ENCODE measurements at places on chromosomes 2 and 18.

DNA sequence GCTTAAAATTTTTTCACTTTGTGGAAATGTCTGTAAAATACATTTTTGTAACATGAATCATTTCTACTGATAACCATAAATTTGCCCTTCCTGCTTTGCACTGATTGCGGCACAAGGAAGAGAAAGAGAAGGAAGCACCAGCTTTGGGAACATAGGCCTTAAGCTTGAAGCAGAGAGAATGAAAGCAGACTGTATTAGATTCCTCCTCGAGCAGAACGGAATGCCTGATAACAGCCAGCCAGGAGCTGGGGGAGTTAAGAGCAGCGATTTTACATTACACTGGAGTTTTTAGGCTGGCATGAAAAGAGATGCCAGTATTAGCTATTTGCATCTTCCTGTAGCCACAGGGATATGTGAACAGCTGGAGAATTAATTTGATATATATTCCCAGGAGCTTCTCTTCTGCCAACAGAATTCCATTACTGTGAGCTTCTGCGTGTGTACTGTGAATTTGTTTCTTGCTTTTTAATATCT, 33.5 kb downstream of the CRIM1 start:
- DNase-seq = no peak

GRCh38 chr2:160289831-160290230, 89.8 kb upstream of the ITGB6 start:
- DNase-seq = peak; percentile 59

GRCh38 chr18:47842836-47843235, 87.6 kb downstream of the SMAD2 start:
- no peak for DNase-seq

DNA sequence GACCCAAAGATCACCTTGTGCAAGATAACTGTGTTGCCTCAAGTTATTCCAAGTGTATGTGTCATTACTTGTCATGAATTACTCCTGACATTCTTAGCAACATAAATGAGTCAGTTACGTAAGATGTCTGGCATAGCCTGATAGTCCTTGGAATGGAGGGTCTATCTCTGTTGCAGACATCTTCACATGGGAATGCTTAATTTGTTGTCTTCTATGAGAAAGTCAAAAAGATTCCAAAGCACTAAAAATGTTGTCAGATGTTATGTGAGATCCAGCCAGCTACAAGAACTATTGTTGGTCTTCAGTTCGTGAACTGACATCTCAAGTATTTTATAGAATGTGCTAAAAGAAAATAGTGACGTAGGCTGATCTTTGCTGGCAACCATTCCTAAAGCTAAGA, 178.2 kb upstream of the RASGRP3 start:
- peak; percentile 85 for DNase-seq

DNA sequence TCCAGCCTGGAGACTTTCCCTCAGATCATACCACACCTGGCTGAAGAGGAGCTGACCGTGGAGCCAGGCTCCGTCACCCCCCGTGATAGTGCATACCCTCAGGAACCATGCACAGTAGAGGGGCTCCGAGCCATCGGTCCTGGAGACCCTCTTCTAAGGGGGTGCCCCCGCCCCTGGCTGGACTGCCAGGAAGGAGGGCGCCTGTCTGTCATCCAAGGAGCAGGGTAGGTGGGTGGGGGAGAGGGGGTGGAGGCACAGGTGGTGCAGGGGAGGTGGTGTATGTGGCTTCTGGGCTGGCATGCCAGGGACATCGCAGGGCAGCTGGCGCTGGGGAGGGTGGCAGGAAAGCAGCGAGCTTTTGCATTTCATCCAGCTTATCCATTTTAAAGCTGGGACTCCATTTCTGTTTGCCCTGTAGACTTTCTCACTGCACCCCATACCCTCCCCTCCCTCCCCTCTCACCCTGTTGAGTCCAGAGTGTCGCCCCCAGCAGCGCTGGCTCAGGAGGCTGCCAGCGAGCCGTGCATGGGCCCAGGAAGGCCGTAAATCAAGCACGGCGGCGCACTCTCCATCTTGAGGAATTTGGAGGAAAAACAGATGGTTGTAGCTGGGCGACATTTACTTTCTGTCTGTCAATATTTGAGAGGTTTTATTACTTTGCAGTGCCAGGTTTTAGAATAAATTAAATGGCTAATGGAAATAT, 56.2 kb upstream of the HS6ST1 start:
- DNase-seq = no peak

DNA sequence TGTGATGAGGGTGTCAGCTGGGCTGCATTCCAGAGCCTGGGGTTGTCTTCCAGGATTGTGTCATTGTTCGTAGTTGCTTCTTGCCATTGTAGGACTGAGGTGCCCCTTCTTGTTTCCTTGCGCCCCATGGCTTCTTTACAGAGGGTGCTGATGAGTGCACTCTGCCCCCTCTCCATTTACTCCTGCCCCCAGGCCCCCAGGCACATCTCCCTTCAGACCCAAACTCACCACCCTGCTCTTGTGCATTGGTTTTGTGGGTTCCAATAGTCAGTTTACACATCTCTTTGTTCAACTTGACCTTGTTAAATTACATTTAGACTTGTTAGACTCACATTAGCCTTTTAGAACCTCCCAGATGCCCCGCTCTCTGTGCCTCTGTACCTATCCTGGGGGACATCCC, 33.1 kb downstream of the HJURP start:
- no peak for DNase-seq

- DNase-seq = no peak
Measured at GRCh38 chr2:63438181-63438580, 150.1 kb downstream of the WDPCP start.

DNA sequence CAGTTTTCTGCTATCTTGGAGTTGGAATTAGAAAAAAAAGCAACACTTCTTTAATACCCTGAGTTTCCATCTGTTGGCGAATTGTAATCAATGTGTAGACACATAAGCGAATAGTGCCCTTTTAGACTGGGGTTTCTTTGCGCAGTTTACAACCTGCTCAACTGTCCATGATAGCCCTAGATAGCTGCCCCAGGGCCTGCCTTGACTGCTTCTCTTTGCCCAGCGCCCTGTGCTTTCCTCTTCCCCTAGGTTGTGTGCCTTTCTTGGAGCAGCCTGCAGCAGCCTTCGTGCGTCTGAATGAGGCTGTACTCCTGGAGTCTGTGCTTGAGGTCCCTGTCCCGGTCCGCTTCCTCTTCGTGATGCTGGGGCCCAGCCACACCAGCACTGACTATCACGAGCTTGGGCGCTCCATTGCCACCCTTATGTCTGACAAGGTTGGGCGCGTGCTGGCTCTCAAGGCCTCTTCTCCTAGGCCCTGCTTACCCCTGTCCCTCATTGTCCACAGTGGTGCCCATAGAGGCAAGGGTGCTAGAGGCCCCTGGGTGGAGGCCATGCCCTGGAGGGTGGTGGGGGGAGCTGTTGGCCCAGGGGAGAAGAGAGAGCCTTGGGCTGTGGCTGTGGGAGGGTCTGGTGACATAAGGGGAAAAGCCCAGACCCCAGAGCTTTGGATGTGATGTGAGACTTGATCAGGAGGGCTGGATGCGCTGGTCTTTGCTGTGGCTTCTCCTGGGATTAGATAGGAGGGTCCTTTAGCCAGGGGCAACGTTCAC, 6.9 kb downstream of the SLC4A3 start:
- DNase-seq = no peak

DNA sequence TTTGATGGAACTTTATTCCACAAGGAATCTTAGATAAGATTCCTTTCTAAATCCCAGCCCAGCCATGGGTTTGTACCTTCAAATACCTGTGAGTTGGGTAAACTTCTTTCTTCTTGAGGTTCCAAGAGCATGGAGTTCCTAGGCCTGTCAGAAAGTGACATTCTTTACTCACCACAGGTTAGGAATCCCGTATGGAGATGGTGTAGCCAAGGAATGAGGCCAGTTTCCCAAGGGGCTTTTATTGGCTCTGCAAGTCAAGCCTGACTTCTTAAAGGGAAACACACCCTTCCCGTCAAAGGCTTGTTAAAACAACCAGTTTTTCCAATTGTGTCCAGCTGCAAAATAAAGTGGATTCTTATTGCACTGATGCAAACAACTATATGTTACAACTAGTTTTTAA, 45.8 kb downstream of the STK17B start:
- no peak for DNase-seq

- no peak for DNase-seq
Measured at GRCh38 chr2:239341146-239341732, 59.6 kb downstream of the HDAC4 start.

- no peak for DNase-seq
Measured at GRCh38 chr2:197196541-197197180, 113.9 kb downstream of the ANKRD44 start.

DNA sequence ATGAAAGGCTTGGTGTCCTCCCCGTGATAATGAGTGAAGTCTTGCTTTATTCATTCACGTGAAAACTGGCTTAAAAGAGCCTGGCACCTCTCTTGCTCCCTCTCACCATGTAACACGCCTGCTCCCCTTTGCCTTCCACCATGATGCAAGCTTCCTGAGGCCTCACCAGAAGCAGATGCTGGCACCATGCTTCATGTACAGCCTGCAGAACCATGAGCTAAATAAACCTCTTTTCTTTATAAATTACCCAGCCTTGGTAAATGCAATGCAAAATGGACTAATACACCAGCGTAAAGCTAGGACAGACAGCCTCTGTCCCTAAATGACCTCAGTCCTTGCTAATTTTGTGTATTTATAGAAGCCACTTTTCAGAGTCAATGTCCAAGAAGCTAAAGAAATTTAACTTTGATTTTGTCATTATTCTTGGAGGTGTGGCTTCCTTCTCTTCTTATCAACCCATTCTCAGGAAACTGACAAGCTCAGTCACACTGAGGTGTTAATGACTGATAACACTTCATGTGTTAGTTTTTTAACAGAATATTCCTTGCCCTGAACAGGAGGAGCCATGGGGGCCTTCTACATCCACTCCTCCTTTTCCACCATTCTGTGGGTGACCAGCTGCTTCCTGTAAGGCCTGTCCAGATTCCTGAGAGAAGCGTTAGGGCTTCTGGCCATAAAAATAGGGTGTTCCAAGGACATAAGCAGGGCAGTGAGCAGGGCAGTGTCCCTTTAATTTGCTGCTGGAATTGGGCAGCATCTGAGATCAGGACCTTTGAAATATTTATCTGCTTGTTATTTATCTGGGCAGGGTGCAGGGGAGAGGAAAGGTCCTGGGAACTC, 38.0 kb upstream of the EPAS1 start:
- no peak for DNase-seq

- peak; percentile 14 for DNase-seq
Measured at GRCh38 chr2:163132850-163133249, 294.3 kb upstream of the KCNH7 start.

DNA sequence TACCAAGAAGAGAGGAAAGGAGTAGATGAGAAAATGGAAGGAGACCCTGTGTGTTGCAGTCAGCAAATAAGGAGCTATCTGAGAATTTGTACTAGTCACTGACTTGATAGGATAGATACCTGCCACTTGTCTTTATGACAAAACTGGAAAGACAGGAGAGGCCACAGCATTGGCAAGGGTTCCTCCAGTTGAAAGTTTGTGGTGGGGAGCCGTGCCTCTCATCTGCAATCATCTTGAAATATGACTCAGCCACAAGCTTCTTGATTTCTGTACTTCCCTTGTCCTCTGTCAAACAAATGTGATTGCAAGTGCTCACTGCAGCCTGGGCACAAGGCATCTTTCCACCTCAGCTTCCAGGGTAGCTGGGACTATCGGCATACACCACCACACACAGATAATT, 99.1 kb downstream of the GREB1L start:
- DNase-seq = peak; percentile 40

- no peak for DNase-seq
Measured at GRCh38 chr2:113334147-113334546, 55.4 kb upstream of the PAX8 start.

DNA sequence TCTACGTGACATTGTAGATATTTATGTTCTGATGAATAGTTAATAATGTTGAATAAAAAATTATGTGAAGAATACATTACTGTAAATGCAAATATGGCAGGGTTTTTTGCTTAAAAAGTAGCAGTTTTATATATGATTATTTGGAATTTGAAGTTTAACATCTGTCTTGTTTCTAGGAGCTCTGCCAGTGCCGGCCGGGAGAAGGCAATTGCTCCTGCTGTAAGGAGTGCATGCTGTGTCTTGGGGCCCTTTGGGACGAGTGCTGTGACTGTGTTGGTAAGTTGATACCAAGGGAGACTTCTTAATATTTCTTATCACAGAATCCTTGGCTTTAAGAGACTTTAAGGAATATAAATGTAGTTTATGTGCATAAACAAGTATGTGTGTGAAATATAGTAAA, 25.2 kb downstream of the TWSG1 start:
- DNase-seq = no peak

DNA sequence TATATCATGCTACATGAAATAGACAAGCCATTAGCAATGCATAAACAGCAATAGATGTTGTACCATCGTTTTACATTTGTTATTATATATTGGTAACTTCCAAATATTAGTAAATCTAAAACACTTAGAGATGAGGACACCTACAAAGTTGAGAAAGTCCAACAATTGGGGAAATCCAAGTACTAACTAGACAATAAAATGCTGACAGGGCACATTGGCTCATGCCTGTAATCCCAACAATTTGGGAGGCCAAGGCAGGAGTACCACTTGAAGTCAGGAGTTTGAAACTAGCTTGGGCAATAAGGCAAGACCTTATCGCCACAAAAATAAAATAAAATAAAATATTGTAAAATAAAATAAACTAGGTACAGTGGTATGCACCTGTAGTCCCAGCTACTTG, 1023.1 kb downstream of the SUCLG1 start:
- no peak for DNase-seq

DNA sequence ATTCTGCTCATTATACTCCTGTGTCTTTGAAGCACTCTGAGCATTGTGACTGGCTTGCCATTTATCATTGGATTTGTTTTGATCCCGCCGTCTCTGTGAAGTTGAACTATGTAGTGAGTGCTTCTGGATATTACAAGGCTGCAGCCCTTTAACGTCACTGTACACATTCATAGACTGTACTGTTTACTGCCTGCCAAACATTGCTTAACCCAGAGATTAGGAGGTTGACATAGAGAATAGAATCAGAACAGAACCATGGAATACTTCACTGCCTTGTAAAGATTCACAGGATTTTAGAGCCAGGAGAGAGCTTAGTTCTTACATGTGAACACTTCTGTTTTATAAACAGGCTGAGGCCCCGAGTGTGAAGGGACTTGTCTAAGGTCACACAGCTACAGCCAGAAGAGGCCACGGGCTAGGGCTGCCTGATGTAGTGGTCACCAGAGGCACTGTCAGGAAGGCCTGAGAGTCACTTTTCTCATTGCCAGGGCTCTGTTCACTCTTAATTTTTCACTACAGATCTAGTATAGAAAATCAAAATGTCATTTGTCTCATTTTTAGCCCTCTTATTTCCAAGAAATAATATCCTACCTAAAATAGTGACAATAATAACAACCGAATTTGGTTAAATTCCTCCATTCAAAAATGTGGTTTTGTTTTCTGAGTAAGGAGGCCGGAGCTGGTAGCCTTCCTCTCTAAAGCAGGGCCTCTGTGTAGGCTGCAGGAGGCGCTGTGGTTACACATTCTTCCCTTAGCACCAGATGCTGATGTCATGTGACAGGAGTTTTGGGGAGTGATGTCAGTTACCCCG, 87.9 kb downstream of the UGGT1 start:
- DNase-seq = peak; percentile 80

GRCh38 chr2:11578081-11578948, 44.5 kb downstream of the GREB1 start:
- DNase-seq = no peak

DNA sequence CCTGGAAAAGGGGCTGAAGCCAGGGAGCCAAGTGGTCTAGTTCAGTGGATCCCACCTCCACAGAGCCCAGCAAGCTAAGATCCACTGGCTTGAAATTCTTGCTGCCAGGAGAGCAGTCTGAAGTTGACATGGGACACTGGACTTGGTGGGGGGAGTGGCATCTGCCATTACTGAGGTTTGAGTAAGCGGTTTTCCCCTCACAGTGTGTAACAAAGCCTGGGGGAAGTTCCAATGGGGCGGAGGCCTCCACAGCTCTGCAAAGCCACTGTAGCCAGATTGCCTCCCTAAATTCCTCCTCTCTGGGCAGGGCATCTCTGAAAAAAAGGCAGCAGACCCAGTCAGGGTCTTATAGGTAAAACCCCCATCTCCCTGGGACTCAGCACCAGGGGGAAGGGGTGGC, 144.4 kb downstream of the PTPRM start:
- no peak for DNase-seq

All from fibroblast of mammary gland (primary cell).